Glutamatergic neuron (in vitro differentiated cells): ENCODE measurements at places on chromosomes 6 and 20.

- DNase-seq, result no peak
These were observed 249.3 kb downstream of the TBX18 start for GRCh38 chr6:84515067-84515466.

GRCh38 chr6:137552146-137552545 lies 58.0 kb upstream of the OLIG3 start:
- no peak for DNase-seq

- peak; percentile 93 for DNase-seq
These were observed at the start of gene MMP24OS for GRCh38 chr20:35277531-35278395. MMP24OS (minus strand) TSS chr20:35278122; CDS start chr20:35277929, 193 bp downstream.

DNA sequence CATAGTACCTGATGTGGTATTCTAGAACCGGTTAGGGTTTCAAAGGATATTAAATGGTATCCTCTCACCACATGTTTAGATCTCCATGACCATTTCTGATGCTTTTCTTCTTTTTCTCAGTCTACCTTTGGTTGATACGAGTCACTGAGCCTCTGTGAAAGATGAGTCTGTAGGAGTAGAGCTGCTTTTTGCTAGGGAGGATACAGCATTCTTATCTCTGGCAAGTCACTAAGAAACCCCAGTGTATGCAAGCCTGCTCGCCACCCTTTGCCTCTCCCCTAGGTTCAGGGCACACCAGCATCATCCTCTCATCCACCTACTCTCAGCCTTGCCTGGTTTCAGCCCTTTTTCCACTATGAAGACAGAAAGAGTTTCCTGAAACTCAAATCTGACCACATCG lies 89.9 kb downstream of the MTFR2 start:
- no peak for DNase-seq

DNA sequence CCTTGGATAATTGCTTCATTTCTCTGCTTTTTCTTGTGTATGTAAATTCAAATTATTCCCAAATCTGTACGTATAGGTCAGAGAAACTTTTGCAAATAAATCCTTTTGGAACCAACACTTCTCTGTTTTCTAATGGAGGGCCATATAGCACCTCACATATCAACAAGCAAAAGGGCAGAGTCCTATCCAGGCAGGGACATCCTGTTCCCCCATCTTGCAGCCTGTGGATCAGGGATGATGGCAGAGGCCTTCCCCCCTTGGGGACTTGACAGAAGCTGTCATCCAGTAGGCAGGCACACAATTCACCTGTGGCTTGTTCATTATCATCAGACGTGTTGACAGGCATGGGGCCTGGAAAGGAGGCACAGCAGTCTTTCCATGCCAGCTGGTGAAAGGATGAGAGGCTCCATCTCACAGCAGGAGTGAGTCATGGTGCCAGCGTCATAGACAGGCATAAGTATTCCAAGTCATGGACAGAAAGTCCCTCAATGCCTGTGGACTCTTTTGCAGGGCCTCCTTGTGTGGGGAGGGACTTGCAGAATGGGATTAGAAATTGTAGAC lies 31.8 kb upstream of the PLEKHG1 start:
- no peak for DNase-seq

- DNase-seq, result peak; percentile 56
These were observed at the start of gene C6orf141 for GRCh38 chr6:49550492-49551077. C6orf141 (plus strand) TSS chr6:49550668; CDS start chr6:49550793, 125 bp downstream.

DNA sequence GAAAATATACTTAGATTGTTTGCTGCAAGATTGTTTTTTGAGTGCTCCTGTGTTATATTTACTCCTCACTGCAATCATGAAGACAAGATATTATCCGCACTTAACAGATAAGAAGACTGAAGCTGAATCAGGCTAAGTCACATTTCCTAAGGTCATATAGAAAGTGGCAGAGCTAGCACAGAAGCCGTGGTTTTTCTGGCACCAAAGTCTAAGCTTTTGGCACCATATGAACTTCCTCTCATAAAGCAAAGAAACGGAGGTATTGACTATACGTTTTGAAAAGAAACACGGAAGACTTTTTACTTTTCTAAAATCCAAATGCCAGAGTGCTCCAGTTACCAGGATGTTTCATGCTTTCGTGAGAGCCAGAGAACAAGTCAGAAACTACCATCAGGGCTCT lies 9.3 kb upstream of the DTD1 start:
- DNase-seq, result no peak

DNA sequence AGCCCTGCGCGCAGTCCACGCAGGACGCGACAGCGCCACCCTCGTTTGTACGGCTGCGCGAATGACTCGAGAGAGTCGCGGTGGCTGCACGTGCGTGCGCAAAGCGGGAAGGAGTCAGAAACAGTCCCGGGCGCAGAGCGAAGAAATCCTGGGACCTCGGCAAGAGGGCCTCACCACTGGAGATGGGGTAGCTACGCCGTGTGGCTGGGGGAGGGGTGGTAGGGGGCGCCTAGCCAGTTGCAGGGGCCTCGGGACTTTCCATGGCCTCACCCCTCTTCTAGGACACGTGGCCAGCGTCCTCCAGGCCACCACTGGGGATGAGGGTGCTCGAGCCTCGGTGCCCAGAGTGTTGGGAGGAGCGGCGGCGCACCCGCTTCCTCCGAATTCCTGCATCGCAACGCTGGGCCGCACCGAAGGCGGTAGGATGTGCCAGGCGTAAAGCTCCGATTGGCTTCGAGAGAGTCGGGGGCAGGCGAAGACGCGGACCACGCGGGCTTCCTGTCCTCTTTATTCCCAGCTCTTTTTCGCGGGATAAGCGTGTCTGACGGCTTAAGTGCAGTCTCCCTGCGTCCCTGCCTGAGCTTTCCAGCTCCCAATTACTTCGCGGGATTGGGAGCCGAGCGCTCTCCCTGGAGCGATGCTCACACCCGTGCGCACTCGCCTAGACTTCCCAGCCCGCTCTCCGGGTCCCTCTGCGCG lies 38.7 kb downstream of the NCR2 start:
- DNase-seq, result peak; percentile 39

DNA sequence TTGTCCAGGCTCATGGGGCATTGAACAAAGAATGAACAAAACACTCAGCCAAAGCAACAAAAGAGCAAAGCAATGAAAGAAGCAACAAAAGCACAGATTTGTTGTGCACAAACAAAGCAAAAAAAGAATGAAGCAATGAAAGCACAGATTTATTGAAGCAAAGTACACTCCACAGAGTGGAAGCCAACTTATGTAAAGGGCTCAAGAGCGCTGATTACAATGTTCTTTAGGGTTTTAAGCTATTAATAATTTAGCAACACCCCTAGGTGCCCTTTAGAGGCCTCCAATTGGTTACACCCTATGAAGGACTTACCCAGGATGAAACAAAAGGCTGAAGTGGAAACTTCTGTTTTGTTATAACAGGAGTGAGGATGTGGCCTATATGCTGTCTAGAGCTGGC lies 179.2 kb upstream of the PROKR2 start:
- DNase-seq, result no peak
